ENCODE measurements at places on chromosomes 16 and 17.

DNA sequence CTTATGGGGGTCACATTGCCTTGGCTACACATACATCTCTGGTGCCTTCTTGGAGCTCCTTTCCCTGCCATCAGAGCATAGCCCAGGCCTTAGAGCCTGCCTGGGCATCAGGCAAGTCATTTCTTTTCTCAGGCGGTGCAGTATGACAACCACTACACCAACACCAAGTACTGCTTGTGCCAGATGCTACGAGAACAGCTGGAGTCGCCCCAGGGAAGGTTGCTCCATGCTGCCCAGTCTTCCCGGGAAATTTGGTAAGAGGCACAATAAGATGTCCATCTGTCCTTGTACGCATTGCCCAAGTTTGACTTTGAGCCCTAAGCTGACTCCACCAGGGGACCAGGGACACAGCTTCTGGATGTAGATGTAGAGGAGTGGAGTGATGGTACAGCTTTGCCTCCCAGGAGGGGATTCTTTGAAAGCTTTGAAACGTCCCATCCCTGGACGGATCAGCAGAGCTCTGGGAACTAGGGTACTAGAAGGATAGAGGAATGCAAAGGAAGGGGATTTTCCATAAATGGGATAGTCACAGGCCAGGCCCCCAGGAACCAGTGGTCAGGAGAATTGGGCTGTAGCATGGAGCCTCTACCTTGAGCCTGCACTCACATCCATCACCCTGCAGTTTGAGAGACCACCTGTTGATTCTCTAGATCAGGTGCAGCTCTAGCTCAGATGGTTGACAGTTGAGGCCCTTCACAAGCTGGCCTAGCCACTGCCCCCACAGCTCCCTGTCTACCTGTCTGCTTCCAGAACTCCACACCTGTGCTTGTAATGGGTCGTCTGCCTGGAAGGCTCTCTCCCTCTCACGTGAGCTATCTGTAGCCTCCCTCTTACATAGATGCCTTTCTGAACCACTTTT is 11.0 kb upstream of the NFATC3 start:
- no peak for DNase-seq

- DNase-seq, result no peak
Measured at GRCh38 chr17:8013731-8014557, 11.5 kb downstream of the GUCY2D start.

DNA sequence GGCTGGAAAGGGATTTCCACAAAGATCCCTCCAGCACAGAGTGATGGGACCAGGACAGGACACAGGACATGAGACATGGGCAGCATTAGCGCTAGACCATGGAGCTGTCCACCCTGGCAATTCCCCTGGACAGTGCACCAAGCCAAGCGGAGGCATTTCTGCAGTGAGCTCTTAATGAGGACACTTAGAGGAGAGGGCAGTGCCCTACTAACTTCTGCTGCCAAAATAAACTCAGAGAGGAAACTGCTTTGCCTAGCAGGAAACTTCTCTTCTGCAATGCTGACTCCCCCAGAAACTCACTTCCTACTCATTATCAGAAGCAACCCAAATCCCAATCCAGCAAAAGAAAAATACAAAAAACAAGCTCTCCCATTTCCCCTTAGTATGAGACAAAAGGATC is 119.2 kb downstream of the HS3ST2 start:
- DNase-seq, result no peak

DNA sequence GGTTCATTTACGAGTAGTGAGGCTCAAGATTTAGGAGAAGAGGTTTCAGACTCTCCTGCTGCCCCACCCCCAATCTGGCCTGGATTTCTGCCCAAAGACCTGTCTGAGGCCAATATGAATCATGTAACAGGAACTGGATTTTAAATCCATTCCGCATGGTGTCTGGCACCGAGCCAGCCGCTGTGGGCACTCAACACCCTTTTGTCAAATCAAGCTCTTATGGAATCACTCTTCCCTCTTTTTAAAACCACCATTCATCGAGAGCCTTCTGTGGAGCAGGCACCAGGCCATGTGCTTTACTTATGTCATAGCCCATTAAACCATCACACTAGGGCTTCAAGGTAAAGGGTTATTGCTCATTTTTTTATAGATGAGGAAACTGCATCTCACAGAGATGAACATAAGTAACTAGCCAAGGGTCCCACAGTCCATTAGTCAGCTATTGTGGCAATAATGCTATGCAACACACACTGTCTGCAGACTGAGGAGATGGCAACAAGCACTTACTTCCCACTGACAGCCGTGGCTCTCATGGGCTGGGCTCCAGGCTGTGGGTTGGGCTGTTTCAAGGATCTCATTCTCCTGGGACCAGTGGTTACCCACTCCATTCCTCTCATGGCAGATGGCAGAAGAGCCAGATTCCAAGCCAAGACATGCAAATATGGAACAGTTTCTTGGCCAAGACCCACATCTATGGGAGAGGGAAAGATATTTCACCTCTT is 93.6 kb downstream of the WSCD1 start:
- DNase-seq, result no peak

GRCh38 chr17:36945959-36946725 is 2.6 kb upstream of the AATF start:
- no peak for DNase-seq

- DNase-seq, result no peak
Measured at GRCh38 chr17:41917679-41918313, 955 bp downstream of the ACLY start.

DNA sequence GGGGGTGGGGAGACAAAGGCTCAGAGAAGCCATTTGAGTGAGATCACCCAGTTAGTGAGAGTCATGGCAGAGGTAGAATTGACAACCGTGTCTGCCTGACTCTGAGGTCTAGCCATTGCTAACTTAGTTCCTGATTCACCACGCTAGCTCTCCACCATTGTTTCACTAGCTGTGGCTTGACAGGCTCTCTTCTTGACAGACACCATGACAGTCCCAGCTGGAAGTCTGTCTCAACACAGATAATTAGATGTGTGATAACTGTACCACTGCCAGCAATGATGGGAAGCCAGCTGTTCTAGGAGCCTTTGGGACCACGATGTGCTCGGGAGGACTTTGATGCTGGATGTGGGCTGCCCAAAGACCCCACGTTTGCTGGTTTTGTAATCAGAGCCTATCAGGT is 170.5 kb upstream of the CACNG3 start:
- DNase-seq, result no peak

Measured in NCI-H1436 treated with DMSO at 0.1 percent for 48 hours (cell line).